ENCODE measurements at places on chromosomes 12 and 14.

- no peak for DNase-seq
Observed at GRCh38 chr14:65170318-65170717, 68.0 kb upstream of the MAX start.

DNA sequence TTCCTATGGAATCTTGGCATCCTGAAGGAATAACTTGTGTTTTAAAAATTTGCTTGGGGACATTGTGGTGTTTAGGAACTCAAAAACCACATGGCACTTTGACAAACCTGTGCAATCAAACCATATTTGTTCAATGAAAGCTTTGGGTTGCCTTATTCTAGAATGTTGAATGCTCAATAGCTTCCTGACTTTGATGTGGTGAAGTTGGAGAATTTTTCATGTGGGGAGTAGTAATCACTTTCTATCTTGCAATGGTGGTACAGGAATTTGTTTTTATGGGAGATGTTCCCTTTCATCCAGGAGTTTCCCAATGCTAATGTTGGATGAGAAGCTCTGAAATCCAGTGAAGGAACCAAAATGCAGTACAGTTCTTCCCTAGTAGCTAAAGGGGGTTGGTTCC is 42.2 kb upstream of the LDHB start:
- no peak for DNase-seq

DNA sequence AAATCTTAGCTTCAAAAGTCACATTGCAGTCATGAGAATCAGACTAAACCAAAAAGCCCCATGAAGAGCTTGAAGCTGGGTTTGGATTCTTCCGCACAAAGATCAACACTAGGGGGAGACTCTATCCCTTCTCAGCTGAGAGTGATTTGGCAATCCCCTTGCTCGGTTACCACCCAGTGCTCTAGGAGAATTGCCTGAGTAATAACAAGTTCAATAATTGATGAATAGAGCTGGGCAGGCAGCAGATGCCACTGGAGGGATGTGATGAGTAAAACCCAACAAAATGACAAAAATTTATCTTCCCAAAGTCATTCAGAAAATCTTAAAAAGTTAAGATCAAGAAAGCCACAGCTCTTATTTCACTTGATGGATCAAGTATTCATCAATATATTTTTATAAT is 185.6 kb upstream of the ARID2 start:
- peak; percentile 17 for DNase-seq

DNA sequence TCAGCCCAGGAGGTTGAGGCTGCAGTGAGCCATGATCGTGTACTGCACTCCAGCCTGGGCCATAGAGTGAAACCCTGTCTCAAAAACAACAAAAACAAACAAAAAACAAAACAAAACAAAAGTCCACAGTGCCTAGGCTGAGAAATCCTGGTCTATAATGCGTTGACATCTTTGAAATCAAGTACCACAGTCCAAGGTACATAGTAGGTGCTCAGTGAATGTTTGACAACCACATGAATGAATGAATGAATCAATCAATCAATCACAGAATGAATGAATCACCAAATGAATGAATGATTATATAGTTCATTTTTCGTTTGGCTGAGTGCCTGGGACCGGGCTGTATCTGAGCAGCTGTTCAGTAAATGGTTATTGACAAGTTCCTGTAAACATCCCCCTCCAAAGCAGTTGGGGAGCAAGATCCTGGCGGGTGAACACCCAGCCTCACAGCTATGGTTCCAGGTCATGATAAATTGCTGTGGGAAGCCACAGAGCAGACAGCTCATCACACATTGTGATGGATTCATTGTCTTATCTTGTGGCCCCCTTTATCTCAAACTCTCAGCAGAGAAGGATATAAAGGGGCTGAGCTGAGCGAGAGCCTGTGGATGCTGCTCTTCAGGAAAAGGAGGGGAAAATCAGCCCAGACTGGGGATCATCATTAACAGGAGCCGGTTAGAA is 30.4 kb upstream of the IFT81 start:
- DNase-seq = no peak

DNA sequence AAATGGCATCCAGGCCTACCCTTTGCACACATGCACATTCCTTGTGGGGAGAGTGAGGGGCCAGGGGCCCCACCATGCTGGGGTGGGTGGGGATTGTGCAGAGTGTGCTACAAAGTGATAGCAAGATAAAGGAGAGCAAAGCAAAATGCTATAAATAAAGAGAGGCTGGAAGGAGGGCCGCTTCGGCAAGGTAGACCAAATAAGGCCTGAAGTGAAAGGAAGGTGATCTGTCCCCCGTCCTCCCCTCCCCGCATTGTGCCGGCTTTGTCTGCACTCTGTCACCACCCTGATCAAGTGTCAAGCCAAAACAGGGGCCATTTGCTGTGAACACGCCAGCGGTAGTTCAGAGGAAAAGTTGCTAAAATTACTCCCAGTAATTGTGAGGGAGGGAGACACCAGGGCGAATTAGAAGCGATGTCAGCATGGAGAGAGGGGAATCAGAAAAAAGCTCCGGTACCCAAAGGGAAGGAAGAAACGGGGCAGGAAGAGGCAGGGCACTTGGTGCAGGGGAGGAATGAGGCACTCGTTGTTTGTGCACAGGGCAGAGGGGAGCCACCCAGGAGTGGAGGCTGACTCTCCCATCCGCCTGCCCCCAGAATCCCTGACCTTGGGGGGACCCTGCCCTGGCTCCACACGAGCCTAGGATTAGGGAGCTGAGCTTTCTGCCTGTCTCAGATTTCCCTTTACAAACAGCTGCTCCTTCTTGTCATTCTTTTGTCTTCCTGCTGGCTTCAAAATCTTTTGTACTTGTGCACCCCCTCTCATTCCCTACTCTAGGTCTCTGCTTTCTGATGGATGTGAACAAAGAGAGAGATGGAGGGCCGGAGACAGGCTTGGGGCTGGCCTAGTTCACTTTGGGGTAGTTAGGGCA is 2.9 kb upstream of the MYH7 start:
- DNase-seq = no peak
